ENCODE measurements at places on chromosomes 2 and 18.
A peak's percentile ranks its signal among the peaks of the same experiment; 100 is the strongest.

GRCh38 chr2:59806486-59806885, 747.0 kb downstream of the BCL11A start:
- DNase-seq = no peak

- DNase-seq = peak; percentile 62
These were observed 219.3 kb upstream of the APCDD1 start for GRCh38 chr18:10234912-10235660.

DNA sequence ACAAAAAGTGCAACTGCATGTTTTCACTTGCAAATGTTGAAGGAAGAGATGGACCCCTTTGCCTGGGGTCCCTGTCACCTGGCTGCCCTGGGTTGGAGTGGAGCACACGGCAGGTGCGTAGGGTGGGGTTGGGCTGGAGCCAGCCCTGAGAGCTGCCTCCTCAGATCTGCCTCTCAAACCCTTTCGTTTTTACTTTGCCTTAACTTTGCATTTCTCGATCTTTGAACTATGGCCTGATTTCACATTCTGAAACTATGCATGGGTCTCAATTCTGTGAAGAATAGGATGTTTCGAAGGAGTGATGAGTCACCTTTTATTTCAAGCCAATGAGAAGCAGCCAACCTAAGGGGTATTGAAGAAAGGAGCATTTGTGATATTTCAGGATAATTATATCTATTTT, 132.8 kb downstream of the ACOXL start:
- no peak for DNase-seq

DNA sequence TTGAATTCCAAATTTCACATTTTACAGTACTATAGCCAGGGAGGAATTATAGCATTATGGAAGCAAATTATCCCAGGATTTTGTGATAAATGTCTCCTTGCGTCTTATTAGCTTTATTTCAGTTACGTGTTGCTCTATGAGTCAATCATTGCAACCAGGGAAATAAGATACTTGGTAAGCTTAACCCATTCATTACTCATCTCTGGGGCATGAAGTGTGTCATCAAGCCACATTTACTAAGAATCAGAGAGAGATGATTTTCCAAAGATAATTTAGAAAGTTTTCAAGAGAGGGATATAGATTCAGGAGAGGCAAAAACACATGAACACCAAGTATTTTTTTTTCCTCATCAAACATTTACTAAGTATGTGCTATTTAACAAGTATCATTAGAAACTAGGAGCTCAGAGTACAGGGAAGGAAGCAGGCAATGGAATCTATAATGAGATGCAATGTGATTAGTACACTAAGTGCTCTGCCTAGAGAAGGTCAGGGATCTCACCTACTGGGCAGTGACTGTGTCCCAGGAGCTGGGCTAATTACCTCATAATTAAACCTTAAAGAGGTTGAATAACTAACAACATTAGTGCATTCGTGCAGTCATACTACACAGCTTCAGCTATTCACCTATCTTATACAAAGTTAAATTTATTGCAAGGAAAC, 217.8 kb upstream of the NXPH2 start:
- no peak for DNase-seq

GRCh38 chr2:20668871-20669475, 2.0 kb downstream of the GDF7 start:
- DNase-seq = no peak

DNA sequence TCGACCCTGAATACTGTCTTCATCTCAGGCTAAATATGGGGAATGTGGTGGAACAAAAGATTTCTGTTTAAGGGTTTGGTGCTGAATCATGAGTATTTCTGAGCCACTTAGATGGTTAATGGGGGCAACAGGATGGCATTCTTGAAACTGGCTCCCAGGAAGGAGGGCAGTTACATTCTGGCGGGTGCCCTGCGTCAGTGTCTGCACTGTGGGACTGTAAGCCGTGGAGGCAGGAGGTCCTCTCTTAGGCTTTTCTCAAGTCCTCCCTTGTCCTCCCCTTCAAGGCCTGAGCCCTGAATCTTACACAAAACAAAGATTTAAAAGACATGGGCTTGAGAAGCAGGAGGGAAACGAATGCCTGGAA, 45.7 kb downstream of the PSD4 start:
- no peak for DNase-seq

DNA sequence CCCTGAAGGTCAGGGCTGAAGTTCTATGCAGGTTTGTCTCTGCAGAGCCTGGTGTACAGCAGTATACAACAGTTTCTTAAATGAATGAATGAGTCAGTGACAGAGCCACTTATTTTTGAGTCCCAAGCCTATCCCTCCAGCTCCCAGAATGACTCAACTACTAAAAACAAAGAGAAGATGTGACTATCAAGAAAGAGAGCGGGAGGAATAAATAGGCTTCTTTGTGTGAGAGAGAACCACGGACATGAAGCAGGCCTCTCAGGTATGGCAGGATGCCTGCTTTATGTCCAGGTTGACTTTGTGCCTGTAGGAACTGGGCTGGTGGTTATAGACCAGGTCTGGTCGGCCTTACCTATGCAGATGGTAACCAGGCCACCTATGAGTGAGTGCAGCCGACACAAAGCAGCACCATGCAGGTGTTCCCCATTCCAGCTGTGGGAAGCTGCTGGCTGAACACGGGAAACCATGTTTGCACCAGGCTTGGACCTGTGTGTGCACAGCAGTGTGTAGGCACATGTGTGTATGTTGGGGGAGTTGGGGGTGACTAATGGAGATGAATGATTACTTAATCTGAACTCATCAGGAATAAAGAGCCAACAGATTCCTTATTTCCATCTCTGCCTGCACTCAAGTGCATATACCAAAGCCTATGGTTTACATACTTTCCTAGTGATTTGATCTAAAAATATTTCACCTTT, 171.0 kb downstream of the OSR1 start:
- no peak for DNase-seq

GRCh38 chr18:45672637-45673036, 51.3 kb upstream of the SLC14A1 start:
- DNase-seq = no peak

GRCh38 chr2:207265869-207266268, 100.1 kb upstream of the KLF7 start:
- no peak for DNase-seq

GRCh38 chr2:173064151-173064805, 11.4 kb upstream of the MAP3K20 start:
- no peak for DNase-seq

- DNase-seq = no peak
These were observed 7.7 kb downstream of the WNT10A start for GRCh38 chr2:218888341-218888740.

GRCh38 chr2:147913701-147914480, 69.1 kb downstream of the ACVR2A start:
- DNase-seq = no peak

- peak; percentile 27 for DNase-seq
These were observed 76.9 kb upstream of the GCFC2 start for GRCh38 chr2:75787532-75788132.

GRCh38 chr18:3577281-3577855, 127.4 kb downstream of the TGIF1 start:
- no peak for DNase-seq

DNA sequence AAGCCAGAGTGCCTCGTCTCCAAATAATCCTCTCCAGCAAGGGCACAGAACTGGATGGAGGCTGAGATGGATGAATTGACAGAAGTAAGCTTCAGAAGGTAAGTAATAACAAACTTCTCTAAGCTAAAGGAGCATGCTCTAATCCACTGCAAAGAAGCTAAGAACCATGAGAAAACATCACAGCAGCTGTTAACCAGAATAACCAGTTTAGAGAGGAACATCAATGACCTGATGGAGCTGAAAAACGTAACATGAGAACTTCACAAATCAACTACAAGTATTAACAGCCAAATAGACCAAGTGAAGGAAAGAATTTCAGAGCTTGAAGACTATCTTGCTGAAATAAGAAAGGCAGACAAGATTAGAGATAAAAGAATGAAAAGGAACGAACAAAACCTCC, 32.3 kb downstream of the WDPCP start:
- no peak for DNase-seq

GRCh38 chr2:23677836-23678235, 249.1 kb downstream of the ATAD2B start:
- DNase-seq = no peak

- DNase-seq = no peak
These were observed 243.5 kb upstream of the SALL3 start for GRCh38 chr18:78736015-78736690.

DNA sequence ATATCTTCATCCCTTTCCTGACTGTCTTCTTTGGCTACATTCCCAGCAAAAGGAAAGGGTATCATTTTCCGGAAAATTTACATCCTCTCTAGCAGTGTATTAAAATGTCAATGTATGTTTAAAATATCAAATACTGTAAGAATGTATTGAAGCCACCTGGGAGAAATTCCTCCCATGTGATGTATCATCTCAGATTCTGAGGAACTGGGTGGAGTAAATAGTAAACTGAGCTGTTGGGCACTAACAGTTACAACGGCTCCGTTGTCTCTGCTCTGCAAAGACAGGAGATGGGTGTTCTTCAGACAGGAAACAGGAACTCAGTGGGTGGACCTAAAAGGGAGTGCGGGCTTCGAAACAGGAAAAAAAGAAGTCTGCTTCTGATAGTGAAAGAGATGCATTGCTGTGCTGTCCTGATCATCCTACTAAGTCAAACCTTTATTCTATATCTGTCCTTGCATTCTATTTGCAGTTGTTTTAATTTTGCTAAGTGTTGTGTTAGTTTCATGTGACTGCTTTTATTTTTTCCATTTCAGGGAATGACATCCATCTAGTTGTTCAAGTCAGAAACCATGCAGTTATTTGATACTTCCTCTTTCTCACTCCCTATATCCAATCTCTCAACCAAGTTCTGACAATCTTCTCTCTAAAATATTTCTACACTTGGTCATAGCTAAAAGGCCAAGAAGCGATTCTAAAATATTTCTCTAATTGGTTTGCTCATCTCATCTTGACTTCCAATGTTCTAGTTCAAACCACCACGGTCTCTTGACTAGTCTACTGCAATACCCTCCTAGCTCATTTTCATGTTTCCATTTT, 19.4 kb downstream of the DOK1 start:
- no peak for DNase-seq

DNA sequence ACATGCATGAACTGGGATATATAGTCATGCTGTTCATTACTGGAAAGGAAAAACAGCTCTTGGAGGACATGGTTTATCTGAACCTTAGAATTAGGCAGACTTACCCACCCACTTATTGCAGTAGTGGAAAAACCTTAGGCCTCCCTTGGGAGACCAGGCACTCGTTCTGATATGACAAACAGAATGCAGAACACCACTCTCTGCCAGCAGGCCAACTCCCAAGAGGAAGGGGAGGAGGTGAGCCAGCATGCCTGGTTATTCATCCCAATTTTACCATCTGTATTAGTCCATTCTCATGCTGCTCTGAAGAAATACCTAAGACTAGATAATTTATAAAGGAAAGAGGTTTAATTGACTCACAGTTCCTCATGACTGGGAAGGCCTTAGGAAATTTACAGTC, 17.5 kb downstream of the C18orf63 start:
- no peak for DNase-seq

DNA sequence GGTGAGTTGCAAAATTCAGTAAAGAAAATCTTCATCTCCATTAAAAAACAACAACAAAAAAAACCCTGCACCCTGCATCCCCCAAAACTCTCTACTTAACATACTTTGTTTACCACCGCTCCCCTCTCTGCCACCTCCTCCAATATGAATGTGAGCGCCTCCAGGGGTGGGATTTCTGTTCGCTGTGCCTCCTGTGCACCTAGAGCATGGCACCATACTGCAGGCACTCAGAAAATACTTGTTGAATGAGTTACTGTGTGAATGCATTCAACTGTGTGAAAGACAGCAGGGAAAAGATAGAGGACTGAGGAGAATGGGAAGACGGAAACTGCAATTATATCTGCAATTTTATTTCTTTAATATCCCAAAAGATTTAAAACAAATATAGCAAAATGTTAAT, 4.5 kb downstream of the CEBPZ start:
- no peak for DNase-seq

DNA sequence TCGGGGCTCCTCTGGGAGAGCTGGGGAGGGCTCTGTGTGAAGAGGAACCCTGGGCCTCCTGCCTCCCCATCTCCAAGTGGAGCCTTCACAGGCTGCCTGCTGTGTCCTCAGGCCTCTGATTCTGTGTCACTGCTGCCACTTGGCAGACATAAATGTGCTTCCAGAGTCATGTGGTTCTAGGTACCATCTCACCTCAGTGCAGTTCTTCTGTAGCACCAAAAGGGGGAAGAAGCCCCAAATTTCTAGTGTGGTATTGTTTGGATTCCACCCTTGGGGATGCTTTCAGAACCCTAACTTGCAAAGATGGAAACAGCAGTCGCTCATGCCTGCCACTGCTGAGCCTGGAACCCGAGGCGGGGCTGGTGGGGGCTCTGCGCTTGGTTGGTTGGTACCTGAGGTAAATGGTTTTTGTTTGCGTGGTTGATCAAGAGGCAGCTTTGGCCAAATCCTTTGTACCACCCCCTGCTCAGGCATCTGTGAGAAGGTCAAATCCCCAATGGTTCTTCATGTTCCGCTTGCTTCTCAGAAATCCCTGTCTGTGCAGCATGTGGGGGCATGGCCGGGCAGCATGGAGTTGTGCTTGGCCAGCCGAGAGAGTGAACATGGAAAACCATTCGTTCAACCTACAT, 27.5 kb downstream of the COA5 start:
- no peak for DNase-seq

DNA sequence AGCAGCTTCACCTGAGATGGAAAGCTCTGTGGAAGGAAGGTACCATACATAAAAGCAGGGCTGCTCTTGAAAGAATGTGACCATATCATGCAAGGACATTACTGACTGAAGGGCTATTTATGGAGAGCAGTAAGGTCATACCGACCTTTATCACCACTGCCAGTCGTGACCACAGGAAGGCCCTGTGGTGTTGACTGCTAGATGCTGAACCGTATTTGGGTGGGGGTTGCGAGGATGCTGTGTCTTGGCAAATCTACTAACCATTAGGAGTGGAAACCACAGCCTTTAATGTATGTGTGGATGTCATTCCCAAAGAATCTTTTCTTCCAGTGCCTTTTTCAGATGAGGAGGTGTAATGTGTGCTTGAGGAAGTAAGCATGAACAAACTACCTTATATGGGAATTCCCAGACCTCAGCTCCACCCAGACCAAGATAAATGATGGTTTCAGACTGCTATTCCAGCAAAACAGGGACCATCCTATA, 60.8 kb downstream of the LIMS1 start:
- no peak for DNase-seq

DNA sequence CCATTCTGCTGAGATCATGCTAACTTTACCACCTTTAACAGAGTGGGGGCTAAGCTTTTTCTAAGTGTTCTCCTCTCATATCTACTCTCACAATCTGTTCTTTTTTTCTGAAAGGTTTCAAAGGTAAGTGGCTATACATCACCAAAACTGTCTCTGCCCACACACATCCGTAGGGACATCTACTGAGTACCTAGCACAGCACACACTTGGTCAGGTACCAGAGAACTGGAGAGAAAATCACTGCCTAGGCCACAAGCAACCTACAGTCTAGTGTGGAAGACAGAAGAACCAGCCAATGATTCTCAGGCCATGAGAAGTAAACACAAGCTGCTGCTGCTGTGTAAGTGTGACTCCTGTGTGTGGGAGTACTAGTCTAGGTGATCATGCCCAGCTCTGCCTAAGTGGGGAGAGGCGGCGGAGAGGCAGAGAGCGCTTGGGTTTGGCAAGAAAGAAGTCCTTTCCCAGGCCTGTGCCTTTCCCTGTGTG, 176.1 kb upstream of the ZFP36L2 start:
- DNase-seq = no peak

Data from hindlimb muscle (tissue), 1 donor.